ENCODE measurements at places on chromosomes 5 and 9. TPM values are rescaled to one million over a fixed set of nuclear protein-coding genes. Genes with fewer than 3 reads are reported as not detected.

IL3 gene
- total RNA-seq: not detected

ANKRD18A gene
- total RNA-seq: 16.6 TPM

- no peak for DNase-seq
Measured at GRCh38 chr5:40404613-40405012, 275.1 kb upstream of the PTGER4 start.

GRCh38 chr9:104808035-104808614 is 44.2 kb downstream of the NIPSNAP3B start:
- DNase-seq: no peak

- DNase-seq: no peak
Measured at GRCh38 chr5:9348401-9348996, 197.4 kb downstream of the SEMA5A start.
